ENCODE measurements at places on chromosomes 5 and 9.

GRCh38 chr9:80158554-80159170 lies 586.9 kb downstream of the TLE4 start:
- DNase-seq: no peak

GRCh38 chr5:173123416-173123815 lies 20.9 kb upstream of the BNIP1 start:
- no peak for DNase-seq

DNA sequence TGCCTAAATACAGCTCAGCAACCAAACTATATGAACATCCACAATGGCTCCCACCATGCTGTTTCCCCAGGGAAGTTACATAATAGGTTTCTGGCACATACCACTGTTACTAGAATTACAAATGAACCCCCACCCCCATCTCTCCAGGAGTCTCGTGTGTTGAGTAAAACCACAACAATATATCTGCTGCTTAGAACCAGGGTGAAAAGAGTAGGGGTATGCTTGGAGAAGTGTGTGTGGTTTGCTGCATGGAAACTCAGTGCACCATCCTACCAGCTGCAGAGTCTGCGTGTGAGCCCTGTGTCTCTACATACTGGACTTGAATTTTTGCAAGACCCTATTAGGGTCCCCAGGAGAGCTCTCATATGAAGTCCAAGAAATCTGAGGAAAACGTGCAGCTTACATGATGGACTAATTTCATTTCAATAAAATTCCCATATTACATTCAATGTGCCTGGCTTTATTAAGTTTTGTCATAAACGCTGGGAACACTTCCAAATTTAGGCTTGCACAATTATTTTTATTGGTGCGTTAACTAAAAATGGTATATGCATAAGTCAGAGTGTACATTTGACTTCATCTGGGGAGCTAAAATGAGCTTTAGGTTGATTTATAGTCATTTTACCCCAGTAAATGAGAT lies 104.5 kb upstream of the NFIB start:
- DNase-seq: peak; percentile 61

DNA sequence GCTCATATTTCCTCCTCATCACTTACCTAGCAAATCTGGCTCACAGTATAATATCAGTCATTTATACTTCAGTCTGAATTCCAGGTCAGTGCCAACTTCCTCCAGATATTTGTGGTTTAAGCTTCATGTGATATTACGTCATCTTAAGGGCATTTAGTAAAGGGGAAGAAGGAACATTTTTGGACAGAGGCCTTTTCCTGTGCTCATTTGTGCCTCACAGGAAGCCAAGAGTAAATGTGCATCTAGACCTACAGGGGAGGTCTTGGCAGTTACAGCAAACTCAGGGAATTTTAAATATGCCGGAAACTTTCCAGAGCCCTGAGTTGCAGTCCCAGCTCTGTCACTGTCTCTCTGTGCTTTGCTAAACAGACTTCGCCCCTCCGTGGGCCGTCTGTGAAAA lies 12.3 kb upstream of the KCNIP1 start:
- peak; percentile 78 for DNase-seq

GRCh38 chr5:122458278-122458872 lies 146.3 kb downstream of the SNCAIP start:
- DNase-seq: no peak

DNA sequence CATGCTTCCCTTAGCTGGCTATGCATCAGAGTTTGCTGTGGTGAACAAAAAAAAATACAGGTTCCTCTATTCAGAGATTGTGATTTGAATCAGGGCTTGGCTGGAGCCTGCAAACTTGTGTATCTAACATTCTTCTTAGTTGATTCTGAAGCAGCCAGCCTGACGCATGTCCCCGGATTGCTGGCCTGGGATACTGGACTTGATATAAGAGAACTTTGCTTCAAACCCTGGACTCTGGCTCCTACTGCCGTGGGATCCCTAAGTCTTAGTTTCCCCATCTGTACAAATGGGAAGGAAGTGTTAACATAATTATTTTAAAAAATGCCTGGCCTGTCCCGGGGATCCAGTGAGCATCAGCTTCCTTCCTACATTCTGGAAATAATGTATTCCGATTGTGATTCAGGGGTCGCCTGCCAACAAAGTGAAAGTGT lies 292.8 kb downstream of the ARHGEF28 start:
- no peak for DNase-seq

GRCh38 chr5:168844922-168845296 lies 265.7 kb upstream of the PANK3 start:
- DNase-seq: no peak

DNA sequence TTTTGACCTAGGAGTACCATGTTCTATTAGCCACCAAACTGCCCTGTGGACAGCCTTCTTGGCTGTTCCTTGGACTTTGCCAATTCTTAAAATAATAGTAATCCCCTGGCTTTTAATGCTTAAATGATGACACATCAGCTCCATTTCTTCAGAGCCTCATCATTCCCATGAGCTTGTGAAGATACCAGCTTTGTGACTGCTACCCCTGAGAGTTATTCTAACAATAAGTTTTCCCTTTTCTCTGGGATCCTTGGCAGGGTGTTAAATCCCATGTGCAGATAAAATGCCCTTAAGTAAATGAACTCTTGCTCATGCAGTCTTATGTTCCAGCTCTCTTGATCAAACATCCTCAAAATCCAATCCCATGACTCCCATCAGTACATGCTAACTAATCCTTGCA lies 415.3 kb downstream of the CETN3 start:
- no peak for DNase-seq

DNA sequence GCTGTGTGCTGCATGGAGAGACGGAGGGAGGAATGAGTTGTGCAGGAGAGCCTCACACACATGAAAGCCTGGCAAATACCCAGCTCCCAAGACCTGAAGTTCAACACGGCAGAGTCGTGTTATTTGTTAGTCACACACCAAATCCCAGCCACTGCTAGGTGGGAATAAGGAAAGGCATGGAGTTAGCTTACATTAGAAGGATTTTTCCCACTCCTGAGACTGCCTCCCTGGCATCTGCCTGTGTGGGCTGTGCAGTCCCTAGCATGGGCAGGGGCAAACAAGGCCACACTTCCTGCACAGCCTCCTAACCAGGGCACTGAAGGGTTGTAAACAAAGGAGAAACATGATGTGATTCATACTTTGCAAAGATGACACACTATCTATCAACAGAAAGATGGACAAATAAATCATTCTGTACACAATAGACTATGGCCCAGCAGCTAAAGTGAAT lies 306.8 kb downstream of the SPOCK1 start:
- DNase-seq: no peak

- peak; percentile 68 for DNase-seq
Observed at GRCh38 chr9:117093891-117094844, 320.7 kb downstream of the ASTN2 start.

- peak; percentile 61 for DNase-seq
Observed at GRCh38 chr5:158303275-158303674, 444.3 kb upstream of the CLINT1 start.

- DNase-seq: no peak
Observed at GRCh38 chr5:148899993-148900392, 73.6 kb downstream of the ADRB2 start.

DNA sequence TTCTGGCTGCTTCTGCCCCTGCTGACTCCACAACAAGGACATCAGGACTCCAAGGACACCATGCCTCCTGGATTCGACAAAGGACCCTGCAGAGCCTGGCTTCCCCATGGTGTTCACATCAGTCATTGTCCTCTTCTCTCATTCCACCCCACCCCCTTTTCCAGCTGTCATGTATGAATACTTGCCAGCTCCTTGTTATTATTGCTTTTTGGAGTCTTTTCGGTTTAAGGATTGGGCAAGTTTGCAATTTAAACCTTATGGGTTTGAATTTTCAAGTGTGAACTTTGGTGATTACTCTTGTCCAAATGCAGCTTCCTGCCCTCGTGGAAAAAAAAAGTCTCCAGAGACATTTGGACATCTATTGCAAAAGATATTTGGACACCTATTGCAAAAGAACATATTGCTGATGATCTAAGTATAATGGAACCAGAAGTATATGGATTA lies 14.2 kb upstream of the LVRN start:
- DNase-seq: no peak

GRCh38 chr5:147037515-147038205 lies 159.1 kb upstream of the PPP2R2B start:
- DNase-seq: no peak

- no peak for DNase-seq
Observed at GRCh38 chr5:84301535-84301934, 83.1 kb downstream of the EDIL3 start.

- no peak for DNase-seq
Observed at GRCh38 chr9:70933321-70933720, 188.1 kb downstream of the TRPM3 start.

- DNase-seq: no peak
Observed at GRCh38 chr5:180284149-180284548, 7.7 kb downstream of the MAPK9 start.

GRCh38 chr9:136981588-136982231 lies 1.1 kb upstream of the LCNL1 start:
- DNase-seq: no peak

- DNase-seq: no peak
Observed at GRCh38 chr5:96976-97660, 5.2 kb downstream of the PLEKHG4B start.

DNA sequence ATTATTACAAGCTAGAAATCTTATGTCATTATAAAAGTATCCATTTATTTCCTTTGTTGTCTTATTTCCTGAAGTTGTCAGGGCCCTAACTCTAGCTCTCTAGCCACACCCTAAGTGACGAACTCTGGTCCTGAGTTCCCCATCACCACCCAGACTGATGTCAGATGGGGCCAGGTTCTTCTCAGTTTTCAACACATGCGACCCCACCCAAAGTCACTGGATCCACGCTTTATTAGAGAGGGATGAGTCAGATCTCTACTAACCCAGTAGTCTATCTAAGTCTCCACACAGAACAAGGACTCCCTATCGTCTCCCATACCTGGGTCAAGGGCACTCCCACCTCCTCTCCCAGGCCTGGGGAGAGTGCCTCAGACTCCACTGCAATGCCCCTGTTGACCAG lies 6.8 kb upstream of the FEM1C start:
- no peak for DNase-seq

DNA sequence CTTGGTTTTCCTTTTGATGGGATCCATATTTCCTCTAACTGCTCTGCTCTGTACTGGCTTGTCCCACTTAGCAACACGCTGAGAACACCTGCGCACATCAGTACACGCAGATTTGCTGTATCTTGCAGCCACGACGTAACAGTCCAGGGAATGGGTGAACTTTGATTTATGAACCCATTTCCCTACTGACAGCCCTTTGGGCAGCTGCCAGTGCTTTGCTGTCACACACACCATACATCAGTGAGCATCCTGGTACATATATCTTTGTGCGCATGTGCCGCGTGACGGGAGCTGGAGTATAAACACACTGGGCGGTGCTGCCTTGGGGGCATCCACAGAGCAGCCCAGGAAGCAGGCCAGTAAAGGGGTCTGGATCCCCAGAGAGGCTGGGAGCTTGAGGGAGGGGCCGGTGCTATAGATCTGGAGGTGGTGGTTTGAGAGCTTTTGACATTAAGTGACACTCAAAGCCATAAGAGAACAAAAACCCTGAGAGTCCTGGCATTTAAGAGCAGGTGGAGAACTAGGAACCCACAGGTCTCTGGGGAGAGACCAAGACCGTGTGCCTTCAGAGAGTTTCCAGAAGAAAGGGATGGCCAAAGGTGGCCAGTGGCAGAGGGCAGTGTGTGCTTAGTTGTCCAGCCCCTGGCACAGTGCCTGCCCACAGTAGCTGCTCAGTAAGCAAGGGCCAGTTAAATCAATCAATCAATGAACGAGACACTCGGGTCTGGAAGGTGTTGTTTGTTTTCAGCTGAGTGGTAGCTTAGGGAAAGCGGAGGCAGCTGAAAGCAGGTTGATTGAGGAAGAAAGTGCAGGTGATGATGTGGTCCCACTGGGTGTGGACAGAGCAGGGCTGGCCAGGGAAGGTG lies 53.7 kb downstream of the LMX1B start:
- DNase-seq: no peak

DNA sequence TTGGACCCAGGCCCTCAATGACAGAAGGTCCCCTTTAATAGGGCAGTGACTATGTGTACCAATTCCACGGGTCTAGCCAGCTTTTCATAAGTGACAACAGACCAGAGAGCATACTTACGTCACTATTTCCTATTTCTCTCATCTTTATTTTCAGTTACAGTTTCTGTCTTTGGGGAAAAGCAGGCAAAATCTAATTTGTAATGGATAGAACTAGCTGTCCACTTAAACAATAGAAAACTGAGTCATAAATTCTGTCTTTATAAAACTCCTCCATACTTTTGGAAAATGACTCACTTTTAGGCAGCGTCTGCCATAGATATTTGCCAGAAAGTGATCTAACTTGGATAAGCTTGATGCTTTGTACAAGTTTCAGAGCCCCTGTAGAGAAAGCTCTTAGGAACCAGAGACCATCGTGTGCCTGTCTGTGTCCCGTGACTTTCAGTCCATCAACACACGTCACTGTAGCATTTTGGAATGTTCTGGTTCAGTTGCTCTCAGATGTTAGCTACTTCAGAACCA lies 101.9 kb downstream of the F2RL2 start:
- DNase-seq: peak; percentile 90

- peak; percentile 99 for DNase-seq
Observed at GRCh38 chr9:107637421-107638420, 148.2 kb upstream of the KLF4 start.

GRCh38 chr5:1243487-1244130 lies 18.4 kb downstream of the SLC6A18 start:
- DNase-seq: no peak

DNA sequence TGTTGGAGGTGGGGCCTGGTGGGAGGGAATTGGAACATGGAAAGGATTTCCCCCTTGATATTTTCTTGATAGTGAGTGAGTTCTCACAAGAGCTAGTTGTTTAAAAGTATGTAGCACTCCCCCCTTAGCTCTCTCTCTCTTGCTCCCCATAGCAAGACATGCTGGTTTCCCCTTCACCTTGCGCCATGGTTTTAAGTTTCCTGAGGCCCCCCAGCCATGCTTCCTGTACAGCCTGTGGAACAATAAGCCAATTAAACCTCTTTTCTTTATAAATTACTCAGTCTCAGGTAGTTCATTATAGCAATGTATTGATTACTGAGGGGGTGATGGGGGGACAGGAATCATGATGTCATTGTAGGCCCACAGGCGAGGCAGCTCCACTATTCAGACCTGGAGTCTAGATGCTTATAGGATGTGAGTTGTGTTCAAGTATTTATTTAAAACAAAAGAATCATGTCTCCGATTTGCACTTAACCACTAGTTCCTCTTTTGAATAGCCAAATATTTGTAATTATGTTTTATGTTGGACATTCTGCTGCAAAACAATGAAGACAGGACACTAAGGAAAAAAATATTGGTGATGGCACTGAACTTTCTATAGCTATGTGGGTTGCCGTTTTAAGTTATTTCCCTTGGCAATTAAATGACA lies 156.6 kb downstream of the TMEM38B start:
- no peak for DNase-seq

GRCh38 chr9:136544964-136545691 lies 720 bp downstream of the NOTCH1 start:
- DNase-seq: peak; percentile 53

DNA sequence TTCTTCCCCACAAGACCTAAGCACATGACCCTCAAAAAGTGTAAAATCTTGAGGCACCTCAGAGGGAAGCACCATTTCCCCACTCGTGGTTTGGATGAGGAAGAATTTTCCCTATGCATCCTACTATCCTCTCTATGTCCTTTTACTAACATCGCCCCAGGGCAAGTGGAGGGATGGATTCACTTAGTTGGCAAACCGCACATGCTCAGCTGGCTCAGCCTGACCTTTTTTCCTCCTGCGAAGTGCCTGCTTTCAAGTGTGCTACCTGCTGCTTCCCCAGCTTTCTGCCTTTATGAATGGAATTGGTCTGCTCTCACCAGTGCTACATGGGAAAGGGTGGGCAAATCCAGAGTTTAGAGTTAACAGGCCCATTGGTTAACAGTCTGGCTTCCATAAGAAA lies 56.6 kb upstream of the IFNK start:
- no peak for DNase-seq

GRCh38 chr5:173304591-173304988 lies 23.6 kb downstream of the STC2 start:
- DNase-seq: no peak

Data from tongue (tissue), 3 donors.